Activated CD8-positive, alpha-beta memory T cell treated with anti-CD3 and anti-CD28 coated beads, Interleukin-2, amount 50 U/mL, for 4 hours (primary cell): ENCODE measurements at places on chromosomes 6 and 20.
A peak's percentile ranks its signal among the peaks of the same experiment; 100 is the strongest.

GRCh38 chr6:26415791-26416190 is 13.7 kb downstream of the BTN3A1 start:
- no peak for DNase-seq

- no peak for DNase-seq
These were observed 50.0 kb upstream of the SUPT3H start for GRCh38 chr6:45427726-45428125.

DNA sequence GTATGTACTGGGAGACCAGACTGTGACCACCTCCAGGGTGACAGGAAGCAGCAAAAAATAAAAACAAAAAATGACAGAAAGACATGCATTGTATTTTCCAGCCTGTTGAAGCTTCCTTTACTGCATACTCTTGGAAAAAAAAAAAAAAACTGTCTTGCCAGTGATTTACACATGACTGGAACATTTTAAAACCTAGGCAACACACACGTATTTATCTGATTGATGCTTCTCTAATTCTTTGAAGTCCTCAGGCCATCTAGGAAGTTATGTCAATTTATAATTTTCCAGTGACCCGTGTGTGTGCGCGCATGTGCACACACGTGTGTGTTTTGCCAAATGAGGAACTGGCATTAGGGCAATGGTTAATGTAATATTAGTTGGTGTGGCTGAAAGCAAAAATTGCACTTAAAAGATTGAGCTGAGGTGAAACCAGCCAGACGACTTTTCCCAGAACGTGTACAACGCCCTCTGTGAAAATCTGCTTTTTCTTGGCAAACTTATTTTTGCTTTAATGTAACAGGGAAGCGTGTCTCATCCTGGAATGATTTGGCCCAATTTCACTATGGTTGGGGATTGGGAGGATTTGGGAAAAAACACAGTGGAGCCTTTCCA is 315.2 kb downstream of the TFAP2A start:
- no peak for DNase-seq

GRCh38 chr6:155248008-155249001 is 15.5 kb upstream of the CLDN20 start:
- no peak for DNase-seq

GRCh38 chr6:24429146-24429545 is 26.4 kb downstream of the MRS2 start:
- no peak for DNase-seq

- DNase-seq, result no peak
These were observed 8.5 kb downstream of the SCGN start for GRCh38 chr6:25660512-25660911.

DNA sequence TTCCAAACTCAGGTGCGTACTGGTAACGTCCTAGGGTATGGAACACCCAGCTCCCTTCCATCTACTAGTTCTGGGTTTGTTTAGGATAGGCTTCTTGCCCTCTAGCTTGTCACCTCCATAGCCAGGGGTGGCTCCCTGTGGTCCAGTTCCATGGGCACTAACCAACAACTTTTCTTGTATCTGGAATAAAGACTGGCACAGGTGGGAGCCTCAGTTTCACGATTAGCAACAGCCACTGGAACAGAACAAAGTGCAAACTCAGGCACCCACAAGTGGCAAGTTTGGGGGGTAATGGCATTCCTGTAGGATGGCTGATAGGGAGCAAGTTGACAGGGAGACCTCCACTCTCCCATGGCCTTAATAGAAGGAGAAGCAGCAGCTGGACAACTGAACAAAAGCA is 5.6 kb upstream of the APMAP start:
- DNase-seq, result no peak

DNA sequence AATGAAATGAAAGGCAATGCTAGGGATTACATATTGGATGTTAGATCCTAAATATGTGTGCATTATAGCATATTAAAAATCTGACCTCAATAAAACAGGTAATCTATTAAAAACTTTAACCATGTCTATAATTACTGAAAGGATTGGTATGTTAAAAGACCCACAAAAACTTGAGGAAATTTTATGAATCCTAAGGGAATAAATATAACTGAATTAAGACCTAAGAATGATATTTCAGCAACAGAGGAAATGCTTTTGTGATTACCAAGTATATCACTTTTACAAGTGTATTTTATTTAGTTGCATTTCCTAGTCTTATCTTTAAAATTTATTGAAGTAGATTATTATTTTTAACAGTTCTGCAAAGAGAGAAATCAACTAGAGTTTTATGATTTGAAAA is 571.5 kb downstream of the HDGFL1 start:
- no peak for DNase-seq

GRCh38 chr6:31058128-31058894 is 48.0 kb downstream of the MUC22 start:
- no peak for DNase-seq

GRCh38 chr6:168372889-168373288 is 53.3 kb upstream of the DACT2 start:
- no peak for DNase-seq

GRCh38 chr6:20400456-20401204 is 1.0 kb upstream of the E2F3 start:
- DNase-seq, result peak; percentile 45

- no peak for DNase-seq
These were observed 107.2 kb downstream of the LY86 start for GRCh38 chr6:6695625-6696276.

GRCh38 chr6:151722342-151722741 is 85.1 kb upstream of the ESR1 start:
- DNase-seq, result no peak

DNA sequence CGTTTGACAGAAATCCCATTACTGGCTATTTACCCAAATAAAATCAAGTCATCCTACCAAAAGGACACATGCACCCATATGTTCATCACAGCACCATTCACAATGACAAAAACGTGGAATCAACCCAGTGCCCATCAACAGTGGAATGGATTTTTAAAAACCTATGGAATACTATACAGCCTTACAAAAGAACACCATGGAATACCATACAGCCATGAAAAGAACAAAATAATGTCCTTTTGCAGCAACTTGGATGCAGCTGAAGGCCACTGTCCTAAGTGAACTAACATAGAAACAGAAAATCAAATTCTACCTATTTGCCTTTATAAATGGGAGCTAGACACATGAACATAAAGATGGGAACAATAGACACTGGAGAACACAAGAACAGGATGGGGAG is 17.4 kb upstream of the IPCEF1 start:
- DNase-seq, result no peak

- peak; percentile 54 for DNase-seq
These were observed 5.6 kb upstream of the ANKRD60 start for GRCh38 chr20:58233881-58234528.

GRCh38 chr6:7468382-7469081 is 72.9 kb upstream of the DSP start:
- DNase-seq, result no peak

GRCh38 chr20:56893226-56893917 is 264.3 kb downstream of the TFAP2C start:
- no peak for DNase-seq

GRCh38 chr6:154752022-154752421 is 18.8 kb downstream of the SCAF8 start:
- no peak for DNase-seq
